GM10248 (cell line): ENCODE measurements at places on chromosomes 1 and 21.
A peak's percentile ranks its signal among the peaks of the same experiment; 100 is the strongest.

DNA sequence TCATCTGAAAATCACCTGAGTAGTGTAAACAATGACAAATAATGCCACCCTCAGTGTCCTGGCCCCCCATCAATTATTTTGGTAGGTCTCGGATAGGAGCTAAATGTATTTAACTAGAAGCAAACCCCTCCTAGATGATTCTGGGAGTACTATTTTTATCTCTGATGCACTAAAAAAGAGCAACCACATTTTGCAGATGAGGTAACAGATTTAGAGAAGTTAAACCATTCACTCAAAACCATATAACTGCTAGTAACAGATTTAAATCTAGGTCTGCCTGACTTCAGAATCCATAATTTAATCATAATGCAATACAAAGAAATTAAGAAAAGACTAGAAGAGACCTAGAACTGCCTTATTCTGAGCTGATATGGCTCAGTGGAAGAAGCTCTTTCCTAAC is 17.3 kb upstream of the PTCH2 start:
- DNase-seq = no peak

GRCh38 chr21:45572783-45573451 is 30.7 kb upstream of the SLC19A1 start:
- DNase-seq = no peak

GRCh38 chr1:16628361-16629111 is 15.2 kb upstream of the NBPF1 start:
- no peak for DNase-seq

DNA sequence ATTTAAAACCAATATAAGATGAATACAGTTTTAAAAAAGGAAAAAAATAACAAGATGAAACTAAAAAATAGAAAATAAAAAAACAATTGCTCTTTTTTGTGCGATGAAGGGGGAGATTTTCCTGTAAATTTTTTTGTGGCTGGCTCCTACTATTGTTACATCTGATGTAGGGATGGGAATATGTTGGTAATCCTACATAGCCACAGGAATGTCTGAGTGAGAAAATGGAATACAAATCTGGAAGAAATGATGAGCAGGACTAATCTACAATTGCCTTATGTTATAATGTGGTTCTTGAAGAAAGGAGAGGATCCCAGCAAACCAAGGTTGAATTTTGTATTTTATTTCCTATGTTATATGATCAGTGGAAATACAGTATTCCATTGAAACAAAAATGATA is 40.9 kb downstream of the ATP6V1G3 start:
- DNase-seq = no peak

DNA sequence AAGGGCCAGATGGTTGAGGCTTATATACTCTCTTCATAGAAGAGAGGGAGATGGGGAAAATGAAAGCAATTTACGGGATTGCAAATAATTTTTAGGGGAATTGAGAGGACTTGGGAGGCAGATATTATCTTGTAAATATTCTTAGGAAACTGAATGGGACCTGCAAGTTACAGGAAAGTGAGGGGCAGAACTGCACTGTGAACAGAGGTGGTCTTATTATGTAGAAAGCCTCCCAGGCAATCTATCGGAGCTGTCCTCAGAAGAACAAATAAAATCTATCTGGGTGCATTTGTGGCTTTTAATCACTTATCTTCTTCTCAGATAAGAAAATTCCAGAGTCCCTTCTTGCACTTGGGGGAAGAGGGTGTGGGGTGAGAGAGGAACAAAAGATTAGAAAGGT is 223.5 kb downstream of the RHOU start:
- no peak for DNase-seq

DNA sequence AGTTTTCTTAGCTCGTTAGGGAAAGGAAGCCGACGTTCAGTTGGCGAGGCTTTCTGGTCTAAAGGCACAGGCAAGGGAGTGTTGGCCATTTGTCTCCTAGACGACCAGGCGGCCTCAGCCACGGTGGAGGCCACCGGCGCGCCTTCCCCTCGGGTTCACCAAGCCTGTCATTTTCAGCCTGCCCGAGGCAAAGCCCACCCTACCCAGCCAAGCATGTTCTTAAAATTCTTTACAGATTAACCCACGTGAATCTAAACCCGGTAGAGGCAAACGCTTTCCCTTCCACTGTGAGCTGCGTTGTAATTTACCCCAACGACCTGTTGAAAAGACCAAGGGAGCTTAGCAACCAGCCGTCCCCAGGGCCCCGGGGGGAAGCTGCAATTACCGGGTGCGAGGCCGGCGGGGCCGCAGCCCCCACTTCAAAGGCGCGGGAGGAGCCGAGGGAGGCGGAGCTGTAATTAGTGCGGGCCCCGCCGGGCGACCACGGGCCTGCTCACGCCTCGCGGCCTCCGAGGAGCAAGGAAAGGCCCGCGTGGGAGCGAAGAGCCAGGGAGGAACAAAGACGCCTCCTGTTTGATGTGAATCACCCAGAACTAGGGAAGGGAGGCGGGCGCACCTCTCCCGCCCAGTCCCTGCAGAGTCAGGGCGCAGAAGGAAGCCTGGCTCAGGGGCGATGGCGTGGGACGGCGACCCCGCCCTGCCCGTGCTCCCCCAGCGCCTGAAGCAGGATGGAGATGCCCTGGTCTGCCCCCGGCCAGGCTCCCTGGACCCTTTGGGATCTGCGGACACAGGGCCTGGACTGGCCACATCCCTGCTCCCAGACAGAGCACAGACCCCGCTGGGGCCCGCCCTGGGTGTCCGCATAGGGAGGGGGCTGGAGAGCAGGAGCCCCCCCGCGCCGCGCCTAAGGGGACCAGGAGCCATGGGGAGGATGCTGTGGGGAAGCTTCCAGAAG is 12.1 kb upstream of the TSPEAR start:
- DNase-seq = no peak

GRCh38 chr1:164092603-164093353 is 466.2 kb upstream of the PBX1 start:
- DNase-seq = no peak

- DNase-seq = peak; percentile 68
These were observed 577 bp downstream of the IKBKE start for GRCh38 chr1:206470692-206471414.

GRCh38 chr1:52702886-52703787 is 5.0 kb upstream of the COA7 start:
- DNase-seq = peak; percentile 90

DNA sequence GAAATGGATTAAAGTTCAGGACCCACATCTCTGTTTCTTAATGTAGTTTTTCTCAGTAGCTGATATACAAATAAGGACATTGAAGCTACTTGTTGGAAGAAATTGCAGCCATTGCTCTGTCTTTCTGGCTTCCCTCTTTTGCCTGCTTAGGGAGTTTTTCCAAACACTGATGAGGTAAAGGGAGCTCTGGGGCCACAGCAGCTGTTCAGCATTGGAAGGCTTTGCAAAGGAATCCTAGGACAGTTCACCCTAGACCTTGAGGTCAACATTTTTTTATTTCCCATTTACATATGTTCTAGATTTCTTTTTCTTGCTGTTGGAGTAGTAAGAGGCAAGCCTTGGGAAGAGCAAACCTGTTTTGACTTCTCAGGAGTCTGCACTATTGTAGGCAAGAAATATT is 126.9 kb upstream of the PLPPR5 start:
- DNase-seq = no peak

DNA sequence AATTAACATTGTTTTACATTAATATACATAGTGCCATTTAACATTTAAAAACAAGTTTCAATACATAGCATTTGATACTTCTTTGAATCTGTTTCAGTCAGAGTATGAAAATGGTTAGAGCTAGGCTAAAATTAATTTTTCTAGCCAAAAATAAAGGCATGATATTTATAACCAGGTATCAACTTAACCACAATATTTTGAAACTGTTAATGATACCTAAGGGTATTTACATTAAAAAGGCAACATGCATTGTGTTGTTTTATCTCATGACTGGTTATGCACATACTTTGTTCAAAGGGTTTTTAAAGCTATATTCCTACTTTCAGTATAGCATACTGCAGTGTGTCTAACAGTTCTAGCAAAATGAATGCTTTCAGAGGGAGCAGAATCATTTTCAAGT is 130.0 kb downstream of the HS2ST1 start:
- no peak for DNase-seq

DNA sequence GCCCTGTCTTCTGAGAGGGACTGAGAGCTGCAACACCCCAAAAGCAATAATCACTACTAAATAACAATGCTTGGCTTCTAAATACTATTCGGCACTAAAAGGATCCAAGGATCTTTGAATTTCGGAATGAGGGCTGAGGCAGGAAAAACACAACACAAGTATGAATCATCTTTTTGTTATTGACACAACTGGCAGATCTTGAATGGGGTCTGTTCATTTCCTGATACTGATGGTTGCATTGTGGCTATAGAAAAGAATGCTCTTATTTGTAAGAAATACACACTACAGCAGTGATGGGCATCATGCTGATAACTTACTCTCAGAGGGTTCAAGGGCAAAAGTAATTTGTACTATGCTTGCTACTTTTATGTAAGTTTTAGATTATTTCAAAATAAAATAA is 149.2 kb upstream of the PLD5 start:
- no peak for DNase-seq

- DNase-seq = no peak
These were observed 616 bp downstream of the TAF12 start for GRCh38 chr1:28642056-28642846.

GRCh38 chr1:203480084-203480483 is 4.5 kb downstream of the PRELP start:
- no peak for DNase-seq

DNA sequence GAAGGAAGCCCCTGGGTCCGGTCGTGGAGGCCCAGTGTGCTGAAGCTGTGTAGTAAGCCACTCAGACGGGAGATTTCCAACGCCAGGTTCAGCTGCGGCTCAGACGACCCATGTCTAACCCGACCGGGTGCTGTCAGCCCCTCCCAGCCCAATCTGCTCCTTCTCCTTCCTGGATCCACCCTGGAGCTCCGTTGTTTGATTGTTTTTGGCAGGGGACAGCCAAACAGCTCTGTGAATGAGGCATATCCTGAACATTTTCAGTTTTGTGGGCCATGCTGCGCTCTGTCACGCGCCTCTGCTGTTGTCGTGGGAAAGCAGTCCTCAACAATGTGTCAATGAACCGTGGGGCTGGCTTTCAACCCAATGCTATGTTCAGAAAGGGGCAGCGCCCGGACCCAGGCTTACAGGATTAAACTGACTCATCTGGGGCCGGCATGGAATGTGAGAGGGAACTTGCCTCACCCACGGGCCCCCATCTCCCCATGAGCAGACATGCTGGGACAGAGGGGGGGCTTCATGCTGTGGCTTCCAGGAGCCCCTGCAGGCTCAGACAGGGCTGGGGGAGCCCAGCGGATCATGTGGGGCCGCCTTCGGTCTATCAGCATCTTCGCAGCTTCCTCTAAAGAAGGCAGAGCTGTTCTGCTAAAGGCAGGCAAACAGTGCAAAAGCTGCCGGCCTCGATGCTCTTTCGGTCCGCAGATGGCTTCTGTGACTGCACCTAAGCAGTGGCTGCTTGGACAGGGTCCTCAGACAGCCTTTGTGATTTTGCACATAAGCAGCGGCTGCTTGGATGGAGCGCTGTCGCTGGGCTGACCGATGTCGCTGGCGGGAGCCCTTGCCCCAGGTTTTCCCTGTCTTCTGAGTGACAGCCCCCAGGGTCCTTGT is 101.7 kb downstream of the RIPK4 start:
- DNase-seq = no peak

GRCh38 chr1:94236013-94236491 is 1.3 kb downstream of the ARHGAP29 start:
- DNase-seq = no peak

DNA sequence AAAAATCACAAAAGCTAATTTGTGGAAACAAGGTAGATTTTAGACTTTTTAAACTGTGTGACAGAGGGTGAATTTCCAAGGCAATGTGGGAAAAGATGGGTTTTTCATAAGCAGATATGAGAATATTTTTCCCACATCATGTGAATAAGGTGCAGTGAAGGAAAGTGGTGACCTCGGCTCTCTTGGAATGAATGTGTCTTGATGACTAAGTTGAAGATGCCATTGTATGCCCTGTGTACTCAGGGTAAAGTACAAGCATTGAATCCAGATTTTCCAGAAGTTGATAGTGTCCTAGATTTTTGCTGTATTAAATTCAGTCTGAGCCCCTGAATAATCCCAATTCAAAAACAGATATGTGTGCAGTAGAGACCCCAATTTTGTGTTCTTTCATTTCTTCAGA is 442.6 kb upstream of the ADGRL2 start:
- DNase-seq = no peak
